ENCODE measurements at places on chromosomes 12 and 14.

- peak; percentile 33 for DNase-seq
Measured at GRCh38 chr12:121175383-121176119, 34.4 kb upstream of the P2RX4 start.

GRCh38 chr12:34403706-34404376 lies 381.5 kb downstream of the ALG10 start:
- DNase-seq = no peak

- DNase-seq = no peak
Measured at GRCh38 chr12:100221523-100221922, 20.9 kb downstream of the ACTR6 start.

- no peak for DNase-seq
Measured at GRCh38 chr12:123960856-123961255, 11.8 kb downstream of the CCDC92 start.

DNA sequence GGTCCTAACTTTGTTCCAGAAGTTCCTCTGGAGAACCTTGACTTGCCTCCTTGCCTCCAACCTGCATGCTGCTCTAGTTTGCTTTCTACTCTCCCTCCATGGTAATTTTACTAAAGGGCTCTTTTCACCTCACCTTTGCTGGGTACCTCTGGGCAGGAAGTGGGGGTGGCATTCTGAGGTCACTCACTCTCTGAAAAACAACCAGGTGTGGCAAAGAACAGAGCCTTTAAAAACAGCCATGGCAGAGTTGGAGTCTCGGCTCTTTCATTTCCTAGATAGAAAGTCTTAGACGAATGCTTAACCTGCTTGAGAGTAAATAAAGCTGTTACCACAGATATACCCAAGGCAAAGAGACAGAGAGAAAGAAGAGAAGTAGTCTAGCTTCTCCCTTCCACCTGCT lies 827.9 kb downstream of the BCL11B start:
- DNase-seq = no peak

DNA sequence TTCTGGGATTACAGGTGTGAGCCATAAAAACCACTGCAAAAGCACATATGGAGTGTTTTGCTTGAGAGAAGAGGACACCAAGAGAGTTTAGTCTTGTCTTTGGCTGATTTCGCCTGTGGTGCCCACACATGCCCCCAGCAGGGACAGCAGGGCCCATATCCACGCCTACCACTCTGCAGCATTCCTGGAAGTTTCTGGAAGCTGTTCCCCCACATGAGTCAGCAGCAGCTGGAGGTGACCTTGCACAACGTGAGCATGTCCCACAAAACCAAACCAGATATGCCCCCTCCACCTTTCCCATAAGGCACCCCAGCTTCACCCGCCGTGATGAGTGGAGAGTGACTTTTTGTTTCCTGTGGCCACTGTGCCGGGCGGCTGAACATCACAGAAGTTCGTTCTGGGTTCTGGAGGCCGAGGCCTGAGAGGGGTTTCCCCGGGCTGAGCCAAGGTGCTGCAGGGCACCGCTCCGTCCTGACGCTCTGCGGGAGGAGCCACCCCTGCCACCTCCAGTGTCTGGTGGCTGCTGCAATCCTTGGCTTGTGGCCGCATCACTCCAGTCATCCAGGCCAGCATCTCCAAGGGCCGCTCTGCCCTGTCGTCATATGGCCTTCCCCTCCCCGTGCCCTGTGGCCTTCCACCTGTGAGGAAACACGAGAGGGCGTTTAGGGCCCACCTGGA lies 4.7 kb downstream of the ASPG start:
- DNase-seq = no peak

- peak; percentile 35 for DNase-seq
Measured at GRCh38 chr12:28937196-28937595, 211.9 kb upstream of the FAR2 start.

DNA sequence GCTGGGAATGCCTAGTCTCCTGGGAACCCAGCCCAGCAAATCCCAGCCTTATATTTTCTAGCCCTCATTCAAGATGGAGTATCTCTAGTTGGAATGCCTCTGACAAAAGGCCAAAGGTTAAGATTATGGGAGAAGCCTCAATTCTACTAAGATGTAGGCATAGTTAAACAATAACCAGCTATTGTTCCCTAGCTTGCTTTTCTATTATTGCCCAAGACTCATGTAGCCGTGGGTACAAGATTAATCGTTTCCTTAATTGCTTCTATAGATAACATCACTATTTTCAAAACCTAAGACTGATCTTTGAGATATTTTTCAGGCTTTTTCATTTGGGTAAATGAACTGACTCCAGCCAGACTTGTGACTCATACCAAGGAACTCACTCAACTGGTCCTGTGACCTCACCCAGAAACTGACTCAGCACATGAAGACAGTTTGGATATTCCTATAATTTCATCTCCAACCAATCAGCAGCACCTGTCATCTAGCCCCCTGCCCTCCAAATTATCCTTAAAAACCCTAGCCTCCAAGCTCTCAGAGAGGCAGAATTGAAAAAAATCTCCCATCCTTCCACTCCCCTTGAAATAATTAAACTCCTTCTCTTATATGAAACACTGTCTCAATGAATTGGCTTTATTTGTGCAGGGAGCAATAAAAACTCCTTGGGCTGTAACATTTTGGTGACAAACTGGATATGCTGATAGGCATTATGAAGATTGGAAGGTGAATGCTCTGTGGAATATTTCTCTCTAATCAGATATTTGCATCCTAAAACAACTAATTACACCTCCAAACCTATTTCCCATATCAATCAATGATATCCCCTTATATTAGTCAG lies 589.0 kb downstream of the C12orf50 start:
- DNase-seq = peak; percentile 74

- peak; percentile 12 for DNase-seq
Measured at GRCh38 chr14:34223373-34224148, 238.5 kb downstream of the SPTSSA start.

GRCh38 chr12:16949871-16950667 lies 344.1 kb upstream of the LMO3 start:
- no peak for DNase-seq

GRCh38 chr12:100608776-100609175 lies 35.3 kb downstream of the GAS2L3 start:
- no peak for DNase-seq

- DNase-seq = no peak
Measured at GRCh38 chr12:19810213-19810612, 370.9 kb downstream of the AEBP2 start.

- peak; percentile 11 for DNase-seq
Measured at GRCh38 chr12:119843100-119843499, 34.0 kb downstream of the CIT start.

- no peak for DNase-seq
Measured at GRCh38 chr12:62194616-62195015, 65.6 kb upstream of the USP15 start.

GRCh38 chr14:104189629-104190335 lies 51.4 kb downstream of the KIF26A start:
- no peak for DNase-seq

GRCh38 chr12:124434951-124435805 lies 132.2 kb downstream of the NCOR2 start:
- DNase-seq = no peak

DNA sequence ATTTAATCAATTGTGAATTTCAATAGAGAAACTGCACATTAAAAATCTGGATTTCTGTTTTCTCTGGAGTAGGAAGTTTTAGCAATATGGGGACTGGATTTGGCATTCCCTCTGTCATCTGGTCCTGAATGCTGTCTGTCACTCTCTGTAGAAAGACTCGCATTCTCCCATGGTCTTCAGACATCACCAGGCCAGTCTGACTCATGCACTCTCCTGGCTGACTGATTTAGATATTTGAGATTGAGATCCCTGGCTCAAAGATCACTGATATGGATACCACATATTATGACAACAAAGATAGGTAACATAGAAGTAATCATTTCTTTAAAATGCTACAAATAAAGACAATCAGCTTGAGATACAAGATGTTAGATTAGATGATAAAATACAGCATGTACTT lies 524.5 kb downstream of the GALC start:
- DNase-seq = no peak

GRCh38 chr14:76194327-76194726 lies 42.6 kb downstream of the GPATCH2L start:
- DNase-seq = no peak

- DNase-seq = no peak
Measured at GRCh38 chr12:94488463-94488862, 28.8 kb upstream of the CEP83 start.

Measured in EL (cell line).